ENCODE measurements at places on chromosomes 2 and 18.

DNA sequence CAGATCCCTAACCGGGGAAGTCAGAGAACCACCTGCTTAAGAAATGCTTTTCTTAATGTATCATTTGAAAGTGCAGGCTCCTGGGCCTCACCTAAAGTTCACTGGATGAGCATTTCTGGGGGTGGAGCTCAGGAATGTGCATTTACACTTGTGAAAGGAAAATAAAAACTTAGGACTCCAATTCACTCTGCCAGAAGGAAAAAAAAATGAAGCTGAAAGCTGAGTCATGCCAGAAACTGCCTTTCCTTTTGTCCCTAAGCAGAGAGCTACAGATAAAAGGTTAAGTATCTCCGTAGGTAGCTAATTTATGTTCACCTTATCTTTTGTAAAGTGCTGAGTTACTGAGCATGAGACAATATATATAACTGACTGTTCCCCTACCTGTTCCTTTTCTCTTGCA is 229.5 kb upstream of the MEX3C start:
- no peak for DNase-seq

- no peak for DNase-seq
Observed at GRCh38 chr2:98453531-98453930, 8.9 kb downstream of the INPP4A start.

DNA sequence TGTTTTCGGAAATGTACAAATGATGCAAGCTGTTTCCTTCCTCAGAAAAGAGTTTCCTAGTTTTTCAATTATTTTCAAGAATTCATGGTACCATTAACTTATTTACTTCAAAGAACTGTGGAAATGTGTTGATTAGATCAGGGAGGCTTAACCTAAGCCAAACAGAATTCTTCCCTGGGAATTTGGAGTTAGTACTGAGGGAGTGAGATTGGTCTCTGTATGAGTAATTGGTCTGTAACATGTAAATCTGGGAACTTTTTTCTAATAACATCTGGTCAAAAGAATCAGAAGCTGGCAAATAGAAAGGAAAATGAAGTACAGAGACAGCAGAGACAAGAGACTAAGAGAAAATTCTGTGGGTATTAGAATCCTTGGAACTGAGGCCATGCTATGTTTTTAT is 145.8 kb downstream of the BABAM2 start:
- no peak for DNase-seq

- DNase-seq: no peak
Observed at GRCh38 chr2:28681158-28681571, 70.5 kb upstream of the PPP1CB start.

GRCh38 chr2:105889046-105889445 is 144.3 kb downstream of the NCK2 start:
- DNase-seq: no peak

- no peak for DNase-seq
Observed at GRCh38 chr2:17918789-17919188, 40.3 kb downstream of the KCNS3 start.

GRCh38 chr2:150742094-150742493 is 254.6 kb upstream of the RND3 start:
- no peak for DNase-seq

DNA sequence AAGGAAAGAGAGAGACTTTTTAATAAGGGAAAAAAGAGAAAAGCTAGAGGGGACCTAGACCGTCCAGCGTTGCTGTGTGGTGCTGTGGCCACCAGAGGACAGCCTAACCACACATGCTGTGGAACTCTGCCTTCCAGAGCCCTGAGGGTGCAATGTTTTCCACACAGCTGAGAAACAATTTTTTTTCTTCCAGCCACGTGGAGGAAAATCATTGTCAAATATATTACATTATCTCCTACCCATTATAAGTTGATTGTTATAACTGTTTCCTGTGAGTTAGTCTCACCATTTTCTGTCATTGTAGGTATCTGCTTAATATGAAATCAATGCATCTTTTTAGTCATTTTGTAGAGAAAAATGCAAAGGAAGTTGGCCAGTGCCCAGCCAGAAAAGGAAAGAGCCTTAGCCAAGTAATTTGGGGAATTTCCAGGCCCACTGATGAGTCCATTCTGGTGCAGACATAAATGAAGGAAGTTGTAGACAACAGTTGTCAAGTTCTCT is 5.9 kb upstream of the MRPL19 start:
- DNase-seq: peak; percentile 63

DNA sequence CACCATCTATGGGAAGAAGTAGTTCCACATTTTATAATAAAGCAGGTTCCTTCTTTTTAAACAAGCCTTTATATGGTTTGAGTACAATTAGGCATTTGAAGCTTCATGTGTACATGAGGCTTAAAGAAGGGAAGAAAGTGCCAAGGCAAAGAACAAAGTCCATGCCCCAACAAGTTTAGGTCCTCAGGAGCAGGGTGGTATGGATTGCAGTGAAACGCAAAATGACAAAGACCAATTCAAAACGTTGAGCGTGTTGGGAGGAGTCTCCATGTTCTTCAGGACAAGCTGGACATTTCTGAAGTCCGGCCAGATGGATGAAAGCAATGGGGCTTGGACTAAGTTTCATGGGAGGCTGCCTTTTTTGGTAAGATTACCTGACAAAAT is 78.8 kb upstream of the FZD5 start:
- DNase-seq: no peak

- DNase-seq: no peak
Observed at GRCh38 chr2:224956706-224957105, 85.6 kb downstream of the DOCK10 start.

DNA sequence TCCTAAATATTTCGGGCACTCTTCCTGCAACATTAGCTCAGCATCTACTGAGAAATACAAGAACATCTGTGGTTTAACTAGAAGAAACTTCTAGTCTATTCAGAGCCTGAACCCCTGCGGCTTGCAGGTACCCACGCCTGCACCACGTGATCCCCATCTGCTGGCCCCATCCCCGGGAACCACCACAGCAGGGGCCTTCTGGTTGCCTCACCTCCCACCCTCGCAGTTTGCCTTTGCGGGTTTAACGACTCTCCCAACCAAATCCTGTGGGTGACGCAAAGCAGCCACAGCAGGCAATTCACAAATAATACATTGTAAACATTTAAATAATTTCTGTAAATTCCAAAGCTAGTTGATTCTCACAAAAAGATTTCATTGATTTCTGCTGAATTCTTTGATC is 90.2 kb upstream of the TMEM18 start:
- DNase-seq: no peak

DNA sequence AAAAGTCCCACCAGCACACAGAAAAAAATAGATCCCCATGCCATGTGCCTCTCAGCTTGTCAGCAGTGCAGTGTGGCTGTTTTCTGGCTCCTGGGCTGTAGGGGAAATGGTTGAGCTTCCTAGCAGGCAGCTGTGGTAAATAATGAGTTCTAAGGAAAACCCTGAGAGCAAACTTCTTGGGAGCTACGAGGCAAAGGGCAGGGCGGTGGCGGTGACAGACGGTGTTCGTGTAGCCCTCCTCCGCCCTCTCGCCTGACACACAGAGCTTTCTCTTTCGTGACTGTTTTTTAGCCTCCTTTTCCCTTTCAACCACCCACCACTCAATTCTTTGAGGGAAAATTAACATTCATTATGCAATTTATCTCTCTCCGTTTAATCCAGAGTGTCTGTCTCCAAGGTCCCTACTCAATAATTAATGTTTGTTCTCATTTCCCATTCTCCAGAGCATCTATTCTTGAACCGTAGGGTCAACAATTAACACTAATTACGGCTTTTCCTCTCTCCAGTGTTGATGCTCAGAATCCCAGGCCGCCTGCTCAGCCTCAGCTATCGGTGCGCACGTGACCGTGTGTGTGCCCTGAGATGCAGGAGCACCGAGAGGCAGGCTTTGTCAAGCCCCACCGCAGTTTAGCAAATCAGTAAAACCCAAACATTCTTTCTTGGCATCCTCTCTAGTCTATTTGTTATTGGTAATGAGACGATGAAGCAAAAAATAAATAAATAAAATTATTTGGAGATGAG is 50.1 kb downstream of the KIAA2012 start:
- DNase-seq: no peak

DNA sequence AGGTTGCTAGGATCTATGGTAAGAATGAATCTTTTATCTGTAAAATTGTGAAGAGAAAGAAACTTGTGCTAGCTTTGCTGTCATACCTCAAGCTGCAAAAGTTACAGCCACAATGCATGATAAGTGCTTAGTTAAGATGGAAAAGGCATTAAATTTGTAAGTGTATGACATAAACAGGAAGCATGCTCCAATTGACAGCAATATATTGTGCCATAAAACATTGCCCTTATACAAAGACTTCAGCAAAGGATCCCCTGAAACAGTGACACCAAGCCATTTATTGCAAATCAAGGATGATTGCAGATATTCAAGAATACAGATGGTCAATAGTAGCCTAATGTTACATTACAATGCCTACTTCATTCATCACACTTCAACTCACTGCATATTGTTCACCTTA is 283.1 kb downstream of the CPS1 start:
- no peak for DNase-seq

DNA sequence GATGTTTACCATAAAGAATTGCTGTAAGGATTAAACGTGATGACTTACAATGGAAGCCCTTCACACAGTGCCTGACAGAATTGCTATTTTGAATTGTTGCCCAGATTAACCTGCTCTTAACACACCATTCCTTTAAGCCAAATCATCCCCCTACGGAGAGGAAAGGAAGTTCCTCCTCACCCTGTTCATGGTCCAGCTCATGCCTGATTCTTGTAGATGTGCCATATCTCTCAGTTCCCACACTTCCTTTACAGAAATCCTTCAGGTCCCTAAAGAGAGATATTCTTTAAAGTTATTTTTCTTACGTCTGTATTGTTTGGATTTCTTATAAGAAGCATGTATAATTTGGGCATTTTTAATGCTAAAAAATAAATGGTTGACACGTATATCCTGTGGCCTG is 127.5 kb upstream of the DAPL1 start:
- no peak for DNase-seq

DNA sequence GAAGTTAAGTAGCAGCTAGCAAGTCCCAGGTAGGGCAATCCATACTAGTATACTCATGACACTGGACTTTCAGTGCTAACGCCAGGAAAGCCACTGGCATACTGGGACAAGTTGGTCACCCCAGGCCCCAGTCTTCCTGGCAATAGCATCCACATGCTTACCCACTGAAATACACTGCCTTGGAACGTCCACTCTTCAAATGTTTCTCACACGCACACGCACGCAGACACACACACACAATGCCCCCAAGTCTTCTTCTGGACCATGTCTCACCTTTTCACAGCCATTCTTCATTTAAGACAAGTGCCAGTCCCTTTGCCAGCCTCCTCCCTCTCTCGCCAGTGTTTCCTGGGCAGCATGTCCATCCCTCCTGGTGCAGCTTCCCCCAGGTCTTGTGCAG is 8.7 kb upstream of the TEX261 start:
- no peak for DNase-seq

- DNase-seq: peak; percentile 60
Observed at GRCh38 chr18:49813319-49814146, at the start of gene ACAA2. Gene ACAA2 (minus strand): TSS chr18:49813533. CDS start chr18:49813484, 49 bp downstream.

DNA sequence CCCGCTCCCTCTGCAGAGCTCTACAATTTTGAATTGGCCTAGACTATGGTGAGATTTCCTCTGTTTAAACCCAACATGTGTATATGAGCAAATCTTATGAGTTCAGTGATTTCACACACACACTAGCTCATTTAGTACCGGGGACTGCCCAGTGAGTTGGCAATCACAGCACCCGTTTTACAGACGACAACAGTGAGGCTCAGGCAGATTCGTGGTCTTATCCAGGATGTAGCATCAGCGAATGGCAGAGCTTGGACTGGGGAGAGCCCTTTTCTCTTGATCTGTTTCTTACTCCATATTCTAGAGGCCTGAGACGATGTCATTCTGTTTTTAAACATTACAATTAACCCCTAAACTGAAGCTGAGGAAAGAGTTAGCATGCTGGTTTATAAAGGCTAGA is 419.9 kb downstream of the NBAS start:
- no peak for DNase-seq

GRCh38 chr2:21559351-21559750 is 435.6 kb downstream of the TDRD15 start:
- DNase-seq: no peak

Measured in Panc1 (cell line).